ENCODE measurements at places on chromosomes 6 and 20.

GRCh38 chr6:142935553-142936517 is 9.1 kb downstream of the HIVEP2 start:
- DNase-seq, result no peak

DNA sequence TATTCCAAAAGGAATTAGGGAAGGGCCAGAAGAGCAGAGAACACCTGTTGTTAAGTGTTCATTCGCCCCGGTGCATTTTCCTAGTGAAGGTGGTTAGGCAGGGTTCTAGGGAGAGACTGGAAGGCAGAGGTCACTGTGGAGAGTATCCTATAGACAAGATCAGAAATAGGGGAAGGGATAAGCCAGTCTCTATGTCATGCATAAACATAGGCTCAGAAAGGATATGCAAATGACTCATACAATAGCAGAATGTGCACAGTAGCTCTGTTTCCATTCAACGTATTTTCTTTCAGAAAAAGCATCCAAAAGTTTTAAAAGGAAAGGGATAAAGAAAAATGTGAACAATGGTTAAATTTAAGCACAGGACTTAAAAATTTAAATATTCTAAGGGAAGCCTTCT is 47.4 kb downstream of the BMP6 start:
- no peak for DNase-seq

DNA sequence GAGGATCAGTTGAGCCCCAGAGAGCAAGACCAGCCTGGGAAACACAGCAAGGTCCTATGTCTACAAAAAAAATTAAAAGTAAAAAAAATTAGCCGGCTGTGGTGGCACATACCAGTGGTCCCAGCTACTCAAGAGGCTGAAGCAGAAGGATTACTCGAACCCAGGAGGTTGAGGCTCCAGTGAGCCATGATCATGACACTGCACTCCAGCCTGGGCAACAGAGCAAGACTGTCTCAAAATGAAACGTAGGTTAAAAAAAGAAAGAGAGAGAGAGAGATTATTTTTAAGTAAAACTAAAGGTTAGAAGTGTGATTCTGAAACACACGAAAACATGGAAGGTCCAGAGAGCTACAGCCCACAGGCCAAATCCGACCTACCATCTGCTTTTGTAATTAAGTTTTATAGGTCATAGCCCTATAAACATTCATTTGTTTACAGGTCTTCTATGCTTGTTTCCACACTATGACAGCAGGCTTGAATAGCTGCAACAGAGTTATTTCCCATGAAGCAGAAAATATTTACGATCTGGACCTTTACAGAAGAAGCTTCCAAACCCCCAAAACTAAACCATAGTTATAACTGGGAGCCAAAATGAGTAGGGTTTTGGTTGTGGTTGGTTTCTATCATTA is 279.7 kb downstream of the GMDS start:
- DNase-seq, result no peak

DNA sequence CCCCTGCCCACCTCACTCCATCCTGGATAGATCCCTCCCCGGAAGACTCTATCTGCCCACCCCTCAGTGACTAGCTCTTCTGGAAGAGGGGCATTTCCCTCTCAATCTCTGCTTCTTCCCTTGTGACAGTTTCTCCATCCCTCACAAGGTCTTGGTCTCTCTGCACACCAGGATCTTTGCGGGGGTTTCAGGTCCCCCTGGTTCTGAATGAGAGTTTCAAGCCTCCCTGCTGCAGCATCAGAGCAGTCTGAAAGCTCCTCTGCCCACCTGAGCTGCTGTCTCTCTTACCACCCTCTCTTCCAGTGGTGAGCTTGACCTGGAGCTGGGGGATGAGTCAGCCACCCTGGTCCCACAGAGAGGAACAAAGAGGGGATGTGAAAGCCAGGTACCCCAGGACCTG is 24.4 kb downstream of the TNXB start:
- no peak for DNase-seq

DNA sequence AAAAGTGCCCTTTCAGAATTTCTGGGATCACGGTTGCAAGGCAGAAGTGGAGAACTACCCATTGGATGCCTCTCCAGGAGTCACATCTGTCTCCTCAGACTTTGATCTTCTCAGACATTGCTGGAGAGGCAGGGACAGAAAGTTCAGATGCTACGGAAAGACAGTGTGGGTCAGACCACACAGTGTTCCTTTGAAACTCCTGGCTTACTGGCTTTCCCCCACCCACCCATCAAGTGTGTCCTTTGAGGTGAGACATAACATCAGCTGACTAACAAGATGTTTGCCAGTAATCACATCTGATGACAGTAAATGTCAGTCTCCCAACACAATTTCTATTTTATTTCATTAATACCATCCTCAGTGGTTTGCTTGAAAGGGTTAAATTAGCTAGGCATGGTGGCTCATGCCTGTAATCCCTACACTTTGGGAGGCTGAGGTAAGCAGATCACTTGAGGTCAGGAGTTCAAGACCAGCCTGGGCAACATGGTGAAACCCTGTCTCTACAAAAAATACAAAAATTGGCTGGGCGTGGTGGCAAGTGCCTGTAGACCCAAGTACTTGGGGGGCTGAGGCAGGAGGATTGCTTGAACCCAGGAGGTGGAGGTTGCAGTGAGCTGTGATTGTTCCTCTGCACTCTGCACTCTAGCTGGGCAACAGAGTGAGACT is 67.2 kb upstream of the SNX9 start:
- DNase-seq, result no peak

DNA sequence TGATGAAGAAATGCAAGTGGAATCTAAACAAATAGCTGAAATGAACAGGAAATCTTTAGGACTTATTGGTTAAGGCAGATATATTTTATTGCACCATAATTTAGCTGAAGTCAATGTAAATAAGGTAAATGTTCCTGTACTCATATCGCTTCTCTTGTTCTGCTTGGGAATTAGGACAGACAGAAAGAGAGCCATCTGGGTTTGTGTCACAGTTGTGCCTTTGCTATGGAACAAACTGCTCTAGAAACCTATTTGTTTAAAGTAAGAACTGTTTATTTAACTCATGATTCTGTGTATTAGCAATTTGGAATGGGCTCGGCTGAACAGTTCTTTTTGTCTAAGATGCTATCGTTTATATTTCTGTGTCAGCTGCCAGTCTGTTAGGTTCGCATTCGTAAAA is 143.8 kb upstream of the KHDRBS2 start:
- no peak for DNase-seq

DNA sequence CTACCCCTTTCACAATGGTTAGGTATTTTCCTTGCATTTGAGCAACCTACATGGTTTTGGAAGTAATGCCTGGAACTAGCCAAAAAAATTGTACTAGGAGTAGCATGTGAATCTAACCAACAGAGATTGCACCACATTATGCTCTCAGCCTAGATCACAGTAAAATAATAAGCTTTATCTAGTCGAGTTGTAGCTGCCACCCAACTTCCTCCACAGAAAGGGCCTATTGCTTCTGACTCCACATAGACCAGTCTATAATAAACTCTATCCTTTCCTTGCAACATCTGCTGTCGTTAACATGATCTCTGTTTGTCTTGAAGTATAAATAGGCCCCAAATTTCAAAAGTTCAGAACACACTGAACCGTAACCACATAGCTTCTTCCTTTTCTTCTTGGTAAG is 375.5 kb downstream of the PKHD1 start:
- DNase-seq, result no peak

DNA sequence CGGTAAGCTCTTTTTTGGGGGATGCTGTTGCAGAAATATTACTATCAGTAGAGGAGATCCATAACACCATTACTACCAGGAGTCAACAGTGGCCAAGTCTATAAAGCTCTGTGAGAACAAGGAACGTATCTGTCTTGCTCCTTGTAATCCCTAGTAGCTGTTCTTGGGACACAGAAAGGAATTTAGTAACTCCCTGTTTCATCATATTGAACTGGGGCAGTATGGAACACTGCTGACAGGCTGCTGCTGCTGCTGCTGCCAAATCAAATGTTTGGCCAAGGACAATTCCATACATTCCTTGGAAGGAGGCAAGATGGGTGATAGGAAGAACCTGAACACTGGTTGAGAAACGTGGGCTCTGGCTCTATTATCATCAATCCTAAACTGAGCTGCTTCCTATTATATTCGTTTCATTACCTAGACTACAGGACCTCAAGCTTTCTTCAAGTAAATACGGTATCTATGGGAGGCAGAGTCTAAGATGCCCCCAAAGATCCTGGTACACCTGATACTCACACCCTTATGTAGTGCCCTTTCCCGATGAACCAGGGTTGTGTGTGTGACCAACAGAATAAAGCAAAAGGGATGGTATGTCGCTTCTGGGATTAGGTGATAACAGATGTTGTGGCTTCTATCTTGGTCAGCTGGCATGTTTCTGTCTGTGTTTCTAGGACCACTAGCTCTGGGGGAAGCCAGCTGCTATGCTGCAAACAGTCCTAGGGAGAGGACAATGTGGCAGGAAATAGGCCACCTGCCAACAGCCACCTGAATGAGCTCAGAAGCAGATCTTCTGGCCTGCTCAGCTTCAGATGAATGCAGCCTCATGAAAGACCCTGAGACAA is 39.5 kb downstream of the ELOVL5 start:
- DNase-seq, result peak; percentile 71

DNA sequence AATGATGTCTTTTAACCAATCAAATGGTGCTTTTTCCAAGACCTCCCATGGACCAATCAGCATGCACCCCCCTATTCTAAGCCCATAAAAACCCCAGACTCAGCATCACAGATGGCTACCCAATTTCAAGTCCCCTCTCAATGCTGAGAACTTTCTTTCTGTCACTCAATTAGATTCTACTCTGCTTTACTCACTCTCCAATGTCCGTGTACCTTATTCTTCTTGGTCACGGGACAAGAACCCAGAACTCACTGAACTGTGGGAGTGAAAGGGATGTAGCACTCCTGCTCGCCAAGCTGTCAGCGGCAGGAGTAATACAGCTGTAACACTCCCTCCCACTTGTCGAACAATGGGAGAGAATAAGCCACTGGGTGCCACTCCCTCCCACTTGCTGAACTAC is 20.8 kb upstream of the MAP7 start:
- no peak for DNase-seq
